ENCODE measurements at places on chromosomes 5 and 9. TPM values are rescaled to one million over a fixed set of nuclear protein-coding genes. Genes with fewer than 3 reads are reported as not detected.

DNA sequence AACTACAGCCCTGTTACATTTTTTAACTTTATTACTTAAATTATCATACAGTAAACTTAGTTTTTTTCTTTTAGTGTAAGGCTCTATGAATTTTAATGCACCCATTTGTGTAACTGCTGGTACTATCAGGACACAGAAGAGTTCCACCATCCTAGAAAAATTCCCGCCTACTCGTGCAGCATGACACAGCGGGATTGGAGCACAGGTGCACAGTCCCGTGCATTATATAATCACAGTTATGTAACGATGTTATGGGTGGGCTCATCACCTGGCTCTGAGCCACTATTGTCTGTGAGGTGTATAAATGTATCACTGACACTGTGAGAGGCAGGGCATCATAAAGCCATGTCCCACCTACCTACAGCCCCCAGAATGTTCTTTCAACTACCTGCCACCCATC, 80.7 kb downstream of the DRD1 start:
- no peak for DNase-seq

DNA sequence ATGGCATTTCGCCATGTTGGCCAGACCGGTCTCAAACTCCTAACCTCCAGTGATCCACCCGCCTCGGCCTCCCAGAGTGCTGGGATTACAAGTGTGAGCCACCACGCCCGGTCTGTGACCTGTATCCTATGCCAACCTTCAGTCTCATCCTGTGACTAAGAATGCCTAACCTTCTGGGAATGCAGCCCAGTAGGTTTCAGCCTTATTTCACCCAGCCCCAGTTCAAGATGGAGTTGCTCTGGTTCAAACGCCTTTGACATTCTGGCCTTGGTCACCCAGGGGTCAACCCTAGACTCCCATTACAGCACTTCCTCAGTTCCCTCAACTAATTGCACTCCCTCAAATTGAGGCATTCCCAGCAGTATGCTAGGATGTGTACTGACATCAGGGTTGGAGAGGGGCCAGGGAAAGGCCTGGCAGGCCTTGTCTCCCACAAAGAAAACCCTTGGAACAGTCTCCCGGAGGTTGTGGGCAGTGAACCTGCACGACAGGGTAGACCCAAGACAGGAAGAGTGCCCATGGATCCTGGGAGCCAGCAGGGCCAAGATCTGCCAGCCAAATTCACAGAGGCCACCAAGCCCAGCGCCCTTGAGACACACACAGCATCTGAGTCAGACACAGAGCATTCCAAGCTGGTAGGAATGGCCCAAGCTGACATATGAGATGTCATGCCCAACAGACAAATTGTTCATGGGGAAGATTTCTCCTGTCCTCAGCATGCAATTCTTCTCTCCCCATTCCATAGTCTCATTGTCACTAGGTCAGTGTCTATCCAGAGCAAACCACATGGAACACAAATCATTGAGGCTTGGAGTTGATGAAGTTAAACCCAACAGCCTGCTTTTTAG, 24.9 kb upstream of the SMU1 start:
- DNase-seq = no peak

DNA sequence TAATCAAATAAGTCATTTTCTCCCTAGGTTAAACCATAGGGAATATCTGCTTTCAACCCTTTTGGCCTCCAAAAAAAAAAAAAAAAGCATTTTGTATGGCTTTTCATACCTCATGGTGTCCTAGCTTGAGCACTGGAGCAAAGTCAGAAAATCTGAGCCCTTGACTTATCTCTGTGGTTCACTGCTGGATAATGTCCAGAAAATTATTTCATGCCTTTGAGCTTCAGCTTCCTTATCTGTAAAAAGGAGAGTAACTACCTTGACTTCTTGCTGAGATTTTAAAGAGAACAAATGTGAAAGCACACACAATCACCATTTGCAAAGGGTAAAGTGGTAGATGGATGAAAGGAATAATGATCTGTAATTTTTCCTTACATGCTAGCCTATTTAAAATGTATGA, 165.9 kb downstream of the ALDH1A1 start:
- no peak for DNase-seq

DNA sequence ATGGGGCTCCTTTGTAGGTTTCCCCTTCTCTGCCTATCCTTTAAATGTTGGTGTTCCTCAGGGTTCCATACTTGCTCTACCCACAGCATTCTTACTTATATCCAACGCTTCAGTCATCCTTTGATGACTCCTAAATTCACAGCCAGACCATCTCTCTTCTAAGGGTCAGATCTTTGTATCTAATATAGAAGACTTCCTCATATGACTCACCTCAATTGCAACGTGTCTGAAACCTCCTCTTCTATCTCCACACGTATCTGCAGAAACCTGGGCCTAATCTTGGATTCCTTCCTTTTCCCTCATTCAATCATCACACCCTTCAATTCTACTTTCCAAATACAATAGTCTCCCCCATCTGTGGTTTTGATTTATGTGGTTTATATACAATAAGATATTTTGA, 68.3 kb downstream of the HMGCR start:
- no peak for DNase-seq

- no peak for DNase-seq
Observed at GRCh38 chr5:43601454-43602260, 1.3 kb upstream of the NNT start.

Gene CD14
- total RNA-seq = 0.39 TPM

DNA sequence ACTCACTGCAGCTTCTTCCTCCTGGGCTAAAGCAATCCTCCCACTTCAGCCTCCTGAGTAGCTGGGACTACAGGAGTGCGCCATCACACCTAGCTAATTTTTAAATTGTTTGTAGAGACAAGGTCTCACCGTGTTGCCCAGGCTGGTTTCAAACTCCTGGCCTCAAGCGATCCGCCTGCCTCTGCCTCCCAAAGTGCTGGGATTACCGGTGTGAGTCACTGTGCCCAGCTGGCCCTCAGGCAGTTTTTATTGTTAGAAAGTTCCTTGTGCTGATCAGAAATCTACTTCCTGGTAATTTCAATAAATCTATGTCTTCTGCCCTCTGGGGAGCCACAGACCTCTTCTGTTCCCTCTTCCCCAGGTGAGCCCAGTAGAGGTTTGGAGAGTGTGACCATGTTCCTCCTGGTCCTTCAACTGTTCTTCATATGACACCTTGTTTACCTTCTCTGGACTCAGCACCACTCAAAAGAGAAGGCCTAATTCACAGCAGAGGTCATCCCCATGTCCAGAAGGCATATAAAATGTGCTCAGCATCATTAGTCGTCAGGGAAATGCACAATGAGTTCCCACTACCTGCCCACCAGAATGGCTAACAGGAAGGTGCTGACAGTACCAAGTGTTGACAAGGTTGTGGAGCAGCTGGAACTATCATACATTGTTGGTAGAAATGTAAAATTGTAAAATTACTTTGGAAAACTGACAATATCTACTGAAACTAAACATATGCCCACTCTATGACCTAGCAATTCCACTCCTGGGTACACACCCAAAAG, 10.4 kb downstream of the TMOD1 start:
- no peak for DNase-seq

Gene QSOX2
- 25.4 TPM for total RNA-seq

- no peak for DNase-seq
Observed at GRCh38 chr5:123874600-123875201, 362.7 kb downstream of the CSNK1G3 start.

DNA sequence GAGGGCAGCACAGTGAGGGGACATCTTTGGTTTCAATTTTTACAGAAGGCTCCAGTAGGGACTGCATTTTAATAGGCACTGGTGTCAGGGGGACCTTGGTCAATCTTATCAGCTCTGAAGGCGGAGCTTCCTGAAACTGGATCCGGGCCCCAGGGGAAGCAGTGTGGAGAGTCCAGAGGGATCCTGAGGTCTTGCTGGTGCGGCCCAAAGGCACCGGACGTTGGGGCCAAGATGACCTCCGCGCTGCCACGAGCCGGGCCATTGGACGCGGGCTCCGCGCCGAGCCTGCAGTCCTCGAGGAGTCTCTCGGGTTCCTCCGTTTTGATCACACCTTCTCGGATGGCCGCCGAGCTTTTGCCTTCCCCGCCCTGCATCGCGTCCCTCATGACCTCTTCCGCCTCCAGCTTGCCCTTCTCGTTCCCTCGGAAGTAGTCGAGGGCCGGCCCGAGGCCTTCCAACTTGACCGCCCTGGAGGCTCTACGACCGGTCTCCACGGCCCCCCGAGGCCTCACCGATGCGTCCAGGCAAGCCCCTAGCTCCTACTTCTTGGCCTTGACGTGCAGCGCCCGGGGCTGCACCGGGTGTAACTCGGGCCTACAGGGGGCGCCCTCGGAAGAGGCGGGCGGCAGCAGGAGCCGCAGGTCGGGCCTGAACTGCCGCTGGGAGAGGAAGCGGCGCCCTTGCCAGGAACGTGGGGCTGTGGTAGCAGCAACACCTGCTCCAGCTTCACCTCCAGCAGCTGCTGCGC, 18.8 kb downstream of the C5orf52 start:
- DNase-seq = no peak

Gene SPATA31A5
- total RNA-seq = not detected
